T-cell (primary cell): ENCODE measurements at places on chromosomes 3 and 15. TPM values are rescaled to one million over a fixed set of nuclear protein-coding genes. Genes with fewer than 3 reads are reported as not detected.

GRCh38 chr3:10693457-10693856 lies 122.6 kb upstream of the SLC6A11 start:
- DNase-seq = no peak

- no peak for DNase-seq
Observed at GRCh38 chr3:39021029-39021428, 30.7 kb downstream of the SCN11A start.

DNA sequence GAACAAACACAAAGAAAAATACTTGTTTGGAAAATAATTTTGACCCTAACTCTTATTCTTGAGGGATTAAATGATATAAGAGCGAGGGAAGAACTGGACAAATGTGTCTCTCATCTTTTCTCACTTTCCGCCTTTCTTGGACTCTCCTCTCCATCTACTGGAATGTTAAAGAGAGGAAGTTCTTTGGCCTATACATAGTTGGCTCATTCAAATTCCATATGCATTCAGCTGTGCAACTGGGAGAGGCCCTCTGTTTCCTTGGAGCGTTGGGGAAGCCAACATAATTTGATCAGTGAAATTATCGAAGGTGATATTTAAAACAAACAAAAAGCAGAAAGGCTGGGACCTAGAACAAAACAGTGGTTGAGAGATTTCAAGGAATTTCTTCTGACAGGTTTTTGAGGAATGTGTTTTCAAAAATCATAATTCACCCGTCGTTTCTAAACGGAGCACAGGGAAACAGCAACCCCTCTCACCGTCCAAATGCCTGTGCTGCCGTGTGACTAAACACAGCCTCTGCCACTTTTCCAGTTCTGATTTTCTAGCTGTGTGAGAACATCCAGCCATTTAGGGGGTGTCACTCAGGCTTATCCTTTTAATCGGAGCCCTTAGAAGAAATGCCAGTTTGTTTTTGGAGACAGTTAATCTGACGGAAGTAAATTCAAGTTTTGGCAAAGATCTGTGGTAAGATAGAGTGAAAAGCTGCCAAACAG lies 489.9 kb downstream of the SOX2 start:
- DNase-seq = no peak

GRCh38 chr3:48016301-48016973 lies at the start of gene MAP4:
Gene MAP4 (minus strand): TSS chr3:48016416. CDS start chr3:47998860, 17,556 bp downstream.
- DNase-seq = no peak

DNA sequence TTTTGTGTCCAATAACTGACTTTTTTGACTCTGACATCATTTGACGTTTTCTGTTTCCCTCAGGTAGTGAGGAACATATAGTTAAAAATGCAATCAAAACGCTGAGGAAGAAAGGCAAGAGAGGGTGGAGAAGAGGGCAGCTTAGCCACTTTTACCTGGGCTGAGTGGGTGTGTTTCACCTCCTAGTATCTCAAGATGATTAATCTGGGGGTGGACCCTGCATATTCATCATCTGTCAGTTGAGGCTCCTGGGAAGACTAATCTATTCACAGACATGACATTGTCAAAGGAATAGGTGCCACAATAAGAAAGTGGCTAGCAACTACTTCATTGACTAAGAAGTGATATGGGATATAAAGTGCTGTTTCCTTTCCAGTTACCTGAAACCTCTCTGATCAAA lies 331.5 kb upstream of the RARB start:
- DNase-seq = no peak

DNA sequence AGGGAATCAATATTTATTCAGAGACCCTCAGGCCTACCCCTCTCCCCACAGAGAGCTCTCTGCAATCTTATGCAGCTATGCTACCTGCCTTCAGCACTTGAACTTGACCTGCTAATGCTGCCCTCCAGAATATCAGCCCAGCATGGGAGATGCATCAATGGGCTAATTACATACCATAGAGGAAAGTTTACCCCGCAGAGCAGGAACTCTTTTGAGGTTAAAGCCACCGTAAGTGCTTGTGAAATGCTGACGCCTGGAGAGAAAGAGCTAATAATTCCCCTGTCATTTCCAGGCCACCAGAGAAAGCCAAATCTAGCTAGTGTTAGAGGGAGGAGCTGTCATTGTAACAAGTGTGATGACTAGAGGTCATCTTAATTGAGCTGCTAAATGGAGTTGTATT lies 127.5 kb downstream of the CHST2 start:
- DNase-seq = no peak

DNA sequence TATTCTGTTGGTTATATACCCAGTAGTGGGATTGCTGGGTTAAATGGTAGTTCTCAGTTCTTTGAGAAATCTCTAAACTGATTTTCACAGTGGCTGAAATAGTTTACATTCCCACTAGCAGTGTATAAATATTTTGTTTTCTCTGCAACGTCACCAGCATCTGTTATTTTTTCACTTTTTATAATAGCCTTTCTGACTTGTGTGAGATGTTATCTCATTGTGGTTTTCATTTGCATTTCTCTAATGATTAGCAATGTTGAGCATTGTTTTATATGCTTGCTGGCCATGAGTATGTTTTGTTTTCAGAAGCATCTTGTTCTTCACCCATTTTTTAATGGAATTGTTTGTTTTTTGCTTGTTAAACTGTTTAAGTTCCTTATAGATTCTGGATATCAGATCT lies 612.7 kb upstream of the SGO1 start:
- no peak for DNase-seq

DNA sequence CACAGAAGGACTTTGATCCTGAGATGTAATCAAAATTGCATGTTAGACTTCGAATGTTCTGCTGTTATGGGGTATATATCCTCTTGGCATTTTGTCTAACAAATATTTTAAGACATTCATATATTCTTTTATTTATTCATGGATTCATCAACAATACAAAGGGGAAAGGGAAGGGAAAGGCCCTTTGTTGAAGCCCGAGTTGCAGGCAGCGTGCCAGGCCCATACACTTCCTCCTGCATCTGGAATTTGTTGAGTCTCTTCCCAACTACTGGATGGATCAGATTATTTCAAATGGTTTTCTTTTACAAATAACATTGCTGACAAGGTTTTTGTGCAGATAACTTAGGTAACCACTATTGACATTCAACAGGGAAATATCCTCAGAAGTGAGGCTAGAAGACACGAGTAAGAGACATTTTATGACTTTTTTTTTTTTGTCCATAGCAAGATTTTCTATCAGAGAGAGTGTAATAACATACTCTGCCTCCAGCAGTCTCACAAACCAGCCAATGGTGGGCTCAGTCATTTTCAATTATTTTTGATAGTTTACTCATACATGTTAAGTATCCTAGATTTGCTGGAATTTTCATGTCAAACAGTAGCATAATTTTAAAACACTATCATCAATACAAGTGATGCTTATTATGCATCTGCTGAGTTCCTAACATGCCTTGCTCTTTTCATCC lies 94.3 kb downstream of the RPL39L start:
- no peak for DNase-seq

DNA sequence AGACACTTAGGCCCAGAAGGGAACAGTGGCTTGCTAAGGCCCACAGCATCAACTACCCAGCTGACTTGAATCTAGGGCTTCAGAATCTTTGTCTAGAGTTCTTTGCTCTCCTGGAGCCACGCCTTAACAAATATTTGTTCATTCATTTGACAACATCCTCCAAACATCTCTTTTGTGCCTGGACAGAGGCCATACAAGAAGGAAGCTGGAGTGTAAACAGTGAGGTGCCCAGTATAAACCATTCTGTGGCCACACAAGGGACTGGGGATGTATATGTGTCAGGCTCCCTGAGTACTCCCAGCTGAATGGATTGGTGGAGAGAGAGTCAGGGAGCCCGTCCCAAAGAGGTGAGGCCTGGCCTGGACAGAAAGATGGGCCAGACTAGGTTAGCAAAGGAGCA lies 3.4 kb downstream of the CIB2 start:
- DNase-seq = no peak

DNA sequence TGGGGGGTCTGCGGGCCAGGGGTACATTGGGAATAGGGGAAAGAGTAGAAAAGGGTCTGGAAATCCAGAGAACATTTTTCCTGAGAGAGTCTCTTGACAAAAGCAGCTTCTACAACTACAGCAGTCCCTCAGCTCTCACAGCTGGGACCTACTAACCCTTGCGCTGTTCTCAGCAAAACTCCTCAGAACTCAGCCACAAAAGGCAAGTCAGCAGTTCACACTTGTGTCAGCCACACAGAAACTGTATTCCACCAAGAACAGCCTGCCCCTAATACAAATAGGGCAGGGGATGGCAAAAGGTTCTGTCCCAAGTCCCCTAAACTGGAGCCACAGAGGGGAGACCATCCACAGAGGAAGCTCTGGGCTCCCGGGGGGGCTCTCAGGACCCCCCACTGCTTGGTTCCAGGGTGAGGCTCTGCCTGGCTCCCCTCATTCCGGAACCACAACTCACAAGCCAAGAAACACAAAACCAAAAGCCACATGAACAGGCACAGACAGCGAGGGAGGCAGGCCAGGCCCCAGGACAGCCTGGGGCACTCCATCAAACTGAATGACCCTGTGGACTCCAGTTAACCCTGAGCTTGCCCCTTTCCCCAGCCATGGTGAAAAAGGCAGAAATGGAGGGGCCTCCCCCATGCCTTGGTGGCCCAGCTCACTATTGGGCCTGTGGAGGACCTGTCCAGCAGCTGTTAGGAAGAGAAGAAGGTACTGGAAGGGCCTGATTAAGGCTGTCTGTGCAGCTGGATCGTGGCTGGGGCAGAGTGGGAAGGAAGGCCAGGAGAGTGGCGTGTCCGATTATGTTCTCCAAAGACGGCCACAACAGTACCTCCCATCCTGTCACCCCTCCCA lies 162.0 kb downstream of the CHSY1 start:
- no peak for DNase-seq

GRCh38 chr3:73207946-73208440 lies 146.5 kb downstream of the EBLN2 start:
- no peak for DNase-seq

DNA sequence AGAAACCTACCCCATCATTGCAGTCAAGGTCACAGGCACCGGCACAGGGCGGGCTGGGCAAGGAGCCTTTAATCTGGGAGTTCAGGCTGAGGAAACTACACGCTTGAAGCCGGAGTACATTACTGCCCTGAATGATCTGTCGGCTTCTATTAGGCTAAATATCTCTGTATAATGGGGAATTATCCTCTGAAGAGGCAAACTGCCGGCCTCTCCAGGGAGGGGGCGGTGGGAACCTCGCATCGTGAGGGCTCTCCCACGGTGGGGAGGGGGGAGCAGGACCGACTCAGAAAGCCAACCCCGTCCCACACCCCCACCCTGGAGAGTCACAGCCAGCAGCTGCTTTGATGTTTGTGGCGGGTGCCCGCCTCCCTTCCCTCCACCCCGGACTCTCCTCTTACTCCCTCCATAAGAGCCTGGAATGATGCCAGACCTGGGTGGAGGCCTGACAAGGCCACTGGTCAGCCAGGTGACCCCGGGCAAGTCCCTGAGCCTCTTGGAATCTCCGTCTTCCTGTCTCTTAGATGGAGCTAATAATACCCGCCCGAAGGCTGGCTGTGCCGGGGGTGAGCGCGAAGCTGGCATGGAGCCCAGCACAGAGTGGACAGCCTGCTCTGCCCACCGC lies 63.4 kb upstream of the LINGO1 start:
- no peak for DNase-seq

DNA sequence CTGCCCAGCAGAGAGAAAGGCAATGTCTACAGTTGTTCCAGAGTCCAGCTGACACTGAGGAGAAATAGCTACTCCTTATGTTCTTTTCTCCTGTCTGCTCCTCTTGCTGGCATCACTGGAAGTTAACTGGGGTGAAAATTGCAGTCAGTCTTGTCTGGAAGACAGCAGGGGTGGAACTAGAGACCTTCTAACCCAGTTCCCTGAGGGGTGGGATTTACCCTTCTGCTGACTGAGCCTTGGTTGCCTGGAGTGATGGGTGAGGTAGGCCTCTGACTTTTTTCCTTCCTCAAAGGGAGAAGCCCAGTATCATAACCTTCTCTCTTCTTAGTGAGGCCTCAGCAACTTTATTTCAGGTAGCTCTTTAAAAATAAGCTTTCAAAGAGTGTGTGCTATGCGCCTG lies 16.2 kb downstream of the ZNF609 start:
- DNase-seq = no peak

GRCh38 chr15:38551720-38552648 lies 12.6 kb downstream of the RASGRP1 start:
- no peak for DNase-seq

DNA sequence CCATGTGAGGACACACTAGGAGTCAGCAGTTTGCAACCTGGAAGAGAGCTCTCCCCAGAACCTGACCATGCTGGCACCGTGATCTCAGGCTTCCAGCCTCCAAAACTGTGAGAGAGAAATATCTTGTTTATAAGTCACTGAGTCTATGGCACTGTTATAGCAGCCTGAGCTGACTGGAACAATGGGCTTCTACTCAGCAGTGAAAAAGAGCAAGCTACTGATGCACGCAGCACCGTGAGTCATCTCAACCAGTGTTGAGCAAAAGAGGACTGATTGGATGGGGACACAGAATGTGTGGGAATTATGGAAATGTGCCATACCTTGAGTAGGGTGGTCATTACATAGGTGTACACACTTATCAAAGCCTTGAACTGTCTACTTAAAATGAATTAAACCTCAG lies 230.4 kb downstream of the PLCL2 start:
- no peak for DNase-seq

DNA sequence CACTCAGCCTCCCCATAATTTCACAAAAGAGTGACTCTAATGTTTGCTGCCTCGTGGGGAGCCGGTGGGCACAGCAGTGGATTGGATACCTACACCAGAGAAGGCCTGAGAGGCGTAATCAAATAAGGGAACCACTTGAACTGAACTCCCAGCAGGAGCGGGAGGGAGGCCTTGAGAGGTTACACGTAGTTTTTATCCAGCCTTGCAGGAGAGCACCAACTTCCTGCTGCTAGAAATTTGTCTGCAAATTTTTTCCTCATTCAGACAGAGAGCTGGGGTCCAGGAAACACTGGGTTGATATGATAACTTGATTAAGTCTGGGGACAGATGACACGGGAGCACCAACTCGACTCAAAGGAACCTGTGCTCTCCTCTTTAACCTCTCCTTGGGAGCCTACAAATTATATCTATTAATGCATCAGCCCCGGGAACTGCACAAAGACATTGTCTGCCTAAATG lies 69.8 kb downstream of the HES1 start:
- no peak for DNase-seq

DNA sequence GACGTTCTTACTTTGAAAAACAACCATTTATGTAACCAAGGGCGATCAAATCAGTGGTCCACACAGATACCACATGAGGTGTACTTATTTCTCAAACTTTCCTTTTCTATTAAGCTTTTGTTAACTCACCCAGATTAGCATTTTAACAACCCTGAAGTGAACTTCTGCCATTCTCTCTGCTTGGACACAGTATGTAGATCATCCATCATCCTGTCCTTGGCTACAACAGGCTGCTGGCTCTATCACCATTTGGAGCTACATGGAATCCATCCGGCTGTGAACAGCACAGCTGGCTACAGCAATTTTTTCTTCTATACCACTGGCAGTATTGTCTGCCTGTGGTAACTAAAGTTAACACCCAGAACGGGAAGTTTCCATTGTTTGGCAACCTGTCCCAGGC lies 4.4 kb downstream of the SEMA6D start:
- DNase-seq = no peak

GRCh38 chr3:133464573-133464972 lies 64.7 kb downstream of the BFSP2 start:
- DNase-seq = no peak

GRCh38 chr15:82739086-82739485 lies 29.4 kb upstream of the AP3B2 start:
- no peak for DNase-seq

The SLC28A2 gene
- total RNA-seq = not detected

The GAP43 gene
- not detected for total RNA-seq

The PYGO1 gene
- total RNA-seq = 0.10 TPM

The THBS1 gene
- 7.8 TPM for total RNA-seq

The STARD5 gene
- 5.8 TPM for total RNA-seq

The SLC12A1 gene
- total RNA-seq = not detected

The MYH15 gene
- total RNA-seq = not detected

The ARHGEF3 gene
- total RNA-seq = 93.4 TPM

The IL16 gene
- total RNA-seq = 143 TPM

The ZNF385D gene
- 0.03 TPM for total RNA-seq

The IQCH gene
- total RNA-seq = 0.43 TPM
